ENCODE measurements at places on chromosomes 4 and X. TPM values are rescaled to one million over a fixed set of nuclear protein-coding genes. Genes with fewer than 3 reads are reported as not detected.

TREX2 gene
- total RNA-seq, result 1.2 TPM

GRCh38 chr4:20178902-20179576 is 72.7 kb upstream of the SLIT2 start:
- no peak for DNase-seq

- no peak for DNase-seq
These were observed 16.2 kb downstream of the RCHY1 start for GRCh38 chr4:75498041-75498440.

KLHL34 gene
- 3.6 TPM for total RNA-seq

GRCh38 chr4:27986476-27986875 is 1125.8 kb downstream of the STIM2 start:
- DNase-seq, result no peak

DNA sequence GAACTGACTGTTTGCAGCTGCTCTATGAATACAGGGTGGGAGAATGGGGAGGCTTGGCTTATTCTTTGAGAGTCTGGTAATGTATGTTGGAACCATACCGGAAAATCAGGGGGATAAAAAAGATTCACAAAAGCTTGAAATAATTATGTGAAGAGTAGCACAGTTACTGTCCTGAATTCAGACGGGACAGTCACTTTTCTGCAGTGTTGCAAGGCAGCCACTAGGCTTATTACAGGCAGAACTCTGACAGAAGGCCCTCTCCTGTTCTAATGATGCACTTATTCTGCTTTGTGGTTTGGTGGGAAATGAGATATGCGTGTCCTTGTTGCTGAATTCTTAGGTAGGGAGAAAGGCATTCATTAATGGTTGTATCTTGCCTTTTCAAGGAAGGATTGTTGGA is 37.2 kb downstream of the GUCY1B1 start:
- no peak for DNase-seq

- DNase-seq, result no peak
These were observed 156.6 kb downstream of the CAMK2D start for GRCh38 chr4:113604955-113605354.

DNA sequence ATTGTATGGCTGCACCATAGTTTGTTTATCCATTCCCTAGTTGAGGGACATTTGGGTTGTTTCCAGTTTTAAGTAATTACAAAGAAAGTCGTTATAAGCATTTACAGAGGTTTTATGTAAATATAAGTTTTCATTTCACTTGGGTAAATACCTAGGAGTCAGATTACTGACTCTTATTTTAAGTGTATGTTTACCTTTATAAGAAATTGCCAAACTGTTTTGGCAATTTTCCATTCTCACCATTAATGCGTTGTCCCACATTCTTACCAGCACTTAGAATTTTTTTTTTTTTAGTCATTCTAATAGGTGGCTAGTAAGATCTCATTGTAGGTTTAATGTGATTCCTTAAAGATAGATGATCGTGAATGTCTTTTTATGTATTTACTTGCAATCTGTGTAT is 121.5 kb upstream of the NR3C2 start:
- DNase-seq, result no peak
